ENCODE measurements at places on chromosomes 13 and 19. TPM values are rescaled to one million over a fixed set of nuclear protein-coding genes. Genes with fewer than 3 reads are reported as not detected.

The CLEC17A gene
- not detected for total RNA-seq

GRCh38 chr13:21050288-21051197 is 10.8 kb downstream of the LATS2 start:
- DNase-seq, result no peak

- DNase-seq, result no peak
Observed at GRCh38 chr13:43003010-43003409, 11.0 kb upstream of the EPSTI1 start.

- DNase-seq, result no peak
Observed at GRCh38 chr19:3248728-3249326, 24.4 kb downstream of the CELF5 start.

GRCh38 chr19:5001615-5002014 is 32.7 kb downstream of the KDM4B start:
- peak; percentile 8 for DNase-seq

The TNFSF9 gene
- total RNA-seq, result 2.9 TPM

DNA sequence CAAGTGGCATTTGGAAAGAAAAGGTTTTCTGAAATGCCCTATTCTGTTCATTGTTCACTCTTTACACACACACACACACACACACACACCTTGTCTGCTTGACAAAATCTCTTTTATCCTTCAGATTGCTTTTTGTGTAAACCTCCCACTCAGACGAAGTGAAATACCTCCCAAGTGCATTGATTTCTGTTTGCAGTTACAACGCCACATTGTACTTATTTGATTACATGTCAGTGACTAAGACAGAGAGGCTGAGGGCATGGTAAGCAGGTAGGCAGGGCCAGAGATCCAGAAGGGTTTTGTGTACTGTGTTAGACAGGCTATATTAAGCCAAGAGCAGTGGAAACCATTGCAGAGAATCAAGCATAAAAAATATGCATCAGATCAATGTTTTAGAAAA is 561.8 kb downstream of the GPC6 start:
- no peak for DNase-seq

DNA sequence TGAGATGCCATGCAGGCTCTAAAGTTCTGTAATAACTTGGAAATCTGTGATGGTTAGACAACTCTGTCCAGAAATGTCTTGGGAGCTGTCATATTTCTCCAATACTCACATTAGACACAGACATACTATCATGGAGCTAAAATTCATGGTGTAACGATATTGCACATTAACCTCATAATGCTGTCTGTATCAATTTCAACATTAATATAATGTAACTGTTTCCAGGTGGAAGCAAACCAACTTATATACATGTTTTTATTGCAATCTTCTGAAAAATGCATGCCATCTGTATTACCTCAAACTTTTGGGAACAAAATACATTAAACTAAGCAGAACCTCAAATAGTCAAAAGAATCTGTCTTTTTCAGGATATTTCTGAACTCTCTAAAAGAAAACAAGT is 14.7 kb upstream of the SPART start:
- DNase-seq, result no peak

DNA sequence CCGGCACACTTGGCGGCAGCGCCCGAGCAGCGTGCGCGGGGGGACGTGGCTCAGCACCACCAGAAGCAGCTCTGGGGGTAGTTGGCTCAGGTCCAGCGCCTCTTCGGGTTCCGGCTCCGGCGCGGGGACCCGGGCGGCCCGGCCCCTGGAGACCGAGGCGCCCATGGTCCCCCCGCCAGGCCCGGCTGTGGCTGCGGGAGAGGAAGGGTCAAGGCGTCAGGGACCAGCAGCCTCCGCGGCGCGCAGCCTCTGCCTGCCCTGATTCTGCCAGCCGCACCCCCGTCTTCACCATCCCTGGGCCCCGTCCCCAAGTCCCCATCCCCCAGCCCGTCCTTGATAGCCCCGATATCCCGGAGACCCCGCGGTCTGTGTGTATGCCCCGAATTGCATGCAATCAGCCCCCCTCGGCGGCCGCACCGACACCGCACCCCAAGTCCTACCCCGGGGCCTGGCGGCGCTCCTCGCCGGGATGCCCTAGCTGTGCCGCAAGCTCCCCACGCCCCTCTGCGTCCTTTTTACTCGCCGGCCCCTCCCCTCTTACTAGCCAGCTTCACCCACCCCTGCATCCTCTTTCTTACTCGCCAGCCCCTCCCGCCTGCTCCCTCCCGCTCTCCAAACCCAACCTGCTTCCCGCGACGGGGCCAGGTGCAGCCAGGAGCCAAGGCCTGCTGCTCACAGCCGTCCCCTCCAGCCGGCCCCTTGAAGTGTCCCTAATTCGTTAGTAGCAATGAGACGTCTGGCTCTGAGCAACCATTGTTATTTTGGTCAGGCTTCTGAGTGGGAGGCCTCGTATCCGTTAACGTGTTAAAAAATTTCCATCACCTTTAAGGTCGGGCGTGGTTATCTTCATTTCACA is at the start of gene FBXO27:
TSS of gene FBXO27 (minus strand) at position 487 of the 856 bp plus-strand sequence. CDS start at position 165, 322 bp downstream.
- DNase-seq, result peak; percentile 89

The IGFL3 gene
- not detected for total RNA-seq

The ZNF112 gene
- total RNA-seq, result 4.3 TPM

DNA sequence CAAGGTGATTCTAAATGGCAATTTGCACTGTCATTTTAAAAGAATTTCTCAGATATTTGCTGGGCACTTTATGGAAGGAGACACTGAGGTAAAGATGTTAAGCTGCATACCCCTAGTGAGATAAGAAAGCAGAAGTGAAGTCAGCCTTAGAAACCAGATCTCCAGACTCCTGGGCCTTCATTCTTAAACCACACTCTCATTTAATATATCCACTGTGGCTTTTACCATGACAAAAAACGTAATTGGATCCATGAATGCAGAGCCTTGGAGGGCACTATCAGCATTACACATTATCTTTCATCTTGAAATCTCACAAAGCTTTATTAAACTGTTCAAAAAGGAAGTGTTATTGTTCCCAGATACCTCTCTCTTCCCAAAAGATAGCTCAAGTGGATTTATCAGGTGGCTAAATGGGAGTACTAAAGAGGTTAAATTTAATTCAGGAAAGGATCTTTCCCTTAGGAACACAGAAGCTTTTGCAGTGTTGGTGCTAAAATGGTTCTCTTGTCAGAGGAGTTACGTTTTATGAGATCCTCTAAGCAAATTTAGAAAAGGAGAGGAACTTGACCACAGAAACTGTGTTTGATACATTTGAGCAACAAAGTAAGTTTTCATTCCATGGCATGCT is 1060.4 kb downstream of the EFNB2 start:
- DNase-seq, result no peak

DNA sequence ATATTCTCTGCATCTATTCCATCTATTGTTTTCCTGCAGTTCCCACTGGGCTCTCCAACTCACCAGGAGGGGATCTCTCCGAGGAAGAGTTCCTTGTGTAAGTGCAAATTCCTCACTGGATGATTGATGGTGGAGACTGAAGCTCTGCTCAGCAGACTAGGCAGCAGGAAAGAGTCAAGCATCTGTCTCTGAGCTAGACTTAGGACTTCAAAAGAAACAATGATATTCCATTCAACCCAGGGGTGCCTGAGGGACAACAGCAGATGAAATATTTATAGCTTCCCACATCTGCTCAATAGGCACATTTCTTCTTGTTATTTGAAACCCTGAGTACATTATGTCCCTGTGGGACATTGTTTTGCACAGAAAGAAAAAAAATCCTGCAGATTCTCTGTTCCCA is at the start of the genes OR7A5 and OR7C1:
TSS of gene OR7A5 (minus strand) at position 175 of the 400 bp plus-strand sequence. CDS start 6,944 bp downstream, outside the sequence.
TSS of gene OR7C1 (minus strand) at position 175 of the 400 bp plus-strand sequence. CDS start 35,049 bp downstream, outside the sequence.
- DNase-seq, result no peak
